Activated CD4-positive, alpha-beta T cell treated with anti-CD3 and anti-CD28 coated beads for 36 hours (primary cell): ENCODE measurements at places on chromosomes 11 and 22.

DNA sequence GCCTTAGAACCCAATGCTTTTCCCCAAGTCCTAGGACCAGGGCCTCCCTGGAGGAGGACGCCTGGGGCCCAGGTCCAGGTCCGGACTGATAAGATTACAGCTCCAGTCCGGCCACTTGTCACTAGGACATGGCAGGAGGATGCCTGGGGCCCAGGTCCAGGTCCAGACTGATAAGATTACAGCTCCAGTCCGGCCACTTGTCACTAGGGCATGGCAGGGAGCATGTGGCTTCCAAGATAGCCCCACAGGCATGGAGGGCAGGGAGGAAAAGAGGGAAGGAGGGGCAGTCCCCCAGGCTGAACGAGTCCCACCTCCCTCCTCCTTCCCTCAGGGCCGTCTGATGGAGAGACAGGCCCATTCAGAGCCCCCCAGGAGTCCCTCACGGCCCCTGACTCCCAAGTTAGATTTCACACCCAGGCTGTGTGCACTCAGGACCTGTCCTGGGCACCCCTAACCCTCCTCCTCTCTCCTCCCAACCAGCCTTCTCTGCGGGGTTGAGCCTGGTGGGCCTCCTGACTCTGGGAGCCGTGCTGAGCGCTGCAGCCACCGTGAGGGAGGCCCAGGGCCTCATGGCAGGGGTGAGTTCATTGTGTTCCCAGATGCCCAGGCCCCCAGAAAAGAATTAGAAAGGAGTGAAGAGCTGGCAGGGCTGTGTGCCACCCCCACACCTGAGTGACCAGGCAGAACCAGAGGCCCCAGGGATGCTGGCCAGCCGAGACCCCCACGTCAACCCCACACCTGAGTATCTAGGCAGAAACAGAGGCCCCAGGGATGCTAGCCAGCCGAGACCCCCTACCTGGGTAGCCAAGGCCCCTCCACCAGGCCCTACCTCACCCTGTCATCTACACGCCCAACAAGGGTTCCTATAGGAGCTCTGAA lies 2.1 kb downstream of the TSPAN32 start:
- no peak for DNase-seq

- no peak for DNase-seq
Observed at GRCh38 chr11:23078289-23078971, 218.2 kb upstream of the CCDC179 start.

GRCh38 chr11:71431271-71431670 lies 16.9 kb downstream of the DHCR7 start:
- no peak for DNase-seq

DNA sequence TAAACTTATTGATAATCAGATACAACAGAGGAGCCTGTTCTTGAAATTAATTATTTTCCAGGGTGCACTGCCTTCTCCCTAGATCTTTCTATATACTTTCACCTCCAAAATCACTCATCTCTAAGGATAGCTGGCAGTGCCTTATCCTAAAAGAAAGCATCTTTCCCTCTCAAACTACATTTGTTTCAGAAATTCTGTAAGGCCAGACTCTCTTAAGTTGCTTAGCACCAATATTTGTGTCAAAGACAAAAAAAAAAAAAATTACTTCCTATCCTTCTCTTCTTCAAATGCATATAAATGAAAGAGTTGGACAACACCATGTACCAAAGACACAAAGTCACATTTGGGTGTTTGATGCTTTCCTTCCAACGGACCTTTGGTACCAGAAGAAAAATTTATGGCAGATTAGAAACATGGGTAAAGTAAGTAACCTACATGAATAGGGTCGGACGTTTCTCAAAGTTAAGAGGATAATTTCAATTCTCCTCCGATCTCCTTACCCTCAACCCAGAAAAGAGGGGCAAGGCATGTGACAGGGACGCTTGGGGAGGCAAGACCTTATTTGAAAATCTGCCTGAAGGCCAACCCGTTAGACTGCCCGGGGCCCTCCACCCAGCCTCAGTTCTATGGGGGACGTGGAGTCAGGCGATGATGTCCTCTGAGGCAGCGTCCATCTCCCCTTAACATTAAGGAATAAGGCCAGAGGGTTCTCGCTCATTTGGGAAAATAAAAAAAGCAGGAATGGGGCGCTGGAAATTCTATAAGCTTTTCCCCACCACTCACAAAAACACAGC lies 66.3 kb downstream of the ETS1 start:
- DNase-seq: no peak

- no peak for DNase-seq
Observed at GRCh38 chr11:79274636-79275331, 166.0 kb downstream of the TENM4 start.

DNA sequence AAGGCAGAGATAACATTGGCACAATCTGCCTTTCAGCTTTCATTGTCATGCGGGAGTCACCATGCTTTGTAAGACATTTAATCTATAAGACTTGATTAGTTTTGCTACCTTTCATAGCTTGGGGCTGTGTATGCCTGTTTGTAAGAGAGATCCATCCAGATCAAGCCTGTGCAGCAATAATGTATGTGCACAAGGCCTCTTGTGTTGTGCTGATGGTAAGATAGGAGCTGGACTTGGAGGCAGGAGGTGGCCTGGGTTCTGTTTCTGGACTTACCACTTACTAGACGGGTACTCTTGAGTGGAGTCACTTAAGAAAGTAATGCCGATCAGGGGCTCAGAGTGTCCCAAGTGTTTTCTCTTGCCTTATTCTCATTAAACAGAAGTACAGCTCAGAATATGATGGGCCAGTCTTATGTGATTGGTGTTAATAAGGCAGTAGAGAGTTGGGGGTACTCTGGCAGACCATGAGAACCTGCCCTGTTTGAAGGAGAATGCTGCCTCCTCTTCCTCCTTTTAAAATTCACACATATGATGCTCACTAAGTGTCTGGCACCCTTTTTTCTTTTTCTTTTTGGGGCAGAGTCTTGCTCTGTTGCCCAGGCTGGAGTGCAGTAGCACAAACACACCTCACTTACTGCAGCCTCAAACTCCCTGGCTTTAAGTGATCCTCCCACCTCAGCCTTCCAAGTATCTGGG lies 30.9 kb downstream of the PTPRJ start:
- no peak for DNase-seq

- DNase-seq: no peak
Observed at GRCh38 chr11:84922836-84923235, 704.3 kb downstream of the DLG2 start.

DNA sequence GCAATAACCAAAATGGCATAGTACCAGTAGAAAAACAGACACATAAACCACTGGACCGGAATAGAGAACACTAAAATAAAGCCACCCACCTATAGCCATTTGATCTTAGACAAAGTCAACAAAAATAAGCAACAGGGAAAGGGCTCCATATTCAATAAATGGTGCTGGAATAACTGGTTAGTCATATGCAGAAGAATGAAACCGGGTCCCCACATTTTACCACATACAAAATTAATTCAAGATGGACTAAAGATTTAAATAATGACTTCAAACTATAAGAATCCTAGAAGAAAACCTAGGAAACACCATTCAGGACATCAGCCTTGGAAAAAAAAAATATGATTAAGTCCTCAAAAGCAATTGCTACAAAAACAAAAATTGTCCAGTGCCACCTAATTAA lies 30.1 kb upstream of the NOX4 start:
- no peak for DNase-seq
